ENCODE measurements at places on chromosomes 2 and 18.
A peak's percentile ranks its signal among the peaks of the same experiment; 100 is the strongest.

GRCh38 chr2:174836377-174836994 lies 72.2 kb upstream of the CHRNA1 start:
- peak; percentile 92 for DNase-seq

GRCh38 chr2:237888389-237888788 lies 29.0 kb downstream of the RAMP1 start:
- DNase-seq = no peak

DNA sequence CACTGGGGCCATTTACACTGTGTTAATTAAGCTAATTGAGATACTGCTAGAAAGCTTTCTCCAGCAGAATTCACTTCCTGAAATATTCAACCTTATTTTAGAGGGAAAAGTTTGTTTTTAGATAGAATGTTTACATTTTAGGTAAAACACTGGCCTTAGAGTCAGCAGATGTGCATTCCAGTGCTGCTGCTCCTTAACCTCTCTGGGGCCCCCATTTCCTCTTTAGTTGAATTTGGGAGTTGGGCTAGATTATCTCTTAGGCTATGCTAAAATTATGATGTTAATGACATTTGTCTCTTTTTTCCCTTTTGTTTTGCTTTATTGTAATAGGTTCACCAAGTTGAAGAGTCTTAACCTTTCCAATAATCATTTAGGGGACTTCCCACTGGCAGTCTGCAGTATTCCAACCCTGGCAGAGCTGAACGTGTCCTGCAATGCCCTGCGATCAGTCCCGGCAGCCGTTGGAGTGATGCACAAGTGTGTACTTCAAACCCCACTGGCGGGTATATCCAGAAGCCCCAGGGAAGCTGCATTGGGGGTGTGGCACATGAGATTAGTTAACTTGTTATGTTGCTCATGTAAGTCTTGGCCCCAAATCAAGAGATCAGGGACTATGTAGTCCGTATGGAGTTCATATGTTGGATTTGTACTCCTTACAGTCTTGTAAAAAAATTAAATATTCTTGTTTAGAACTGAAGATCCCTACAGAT lies 179.5 kb downstream of the PHLPP1 start:
- no peak for DNase-seq

DNA sequence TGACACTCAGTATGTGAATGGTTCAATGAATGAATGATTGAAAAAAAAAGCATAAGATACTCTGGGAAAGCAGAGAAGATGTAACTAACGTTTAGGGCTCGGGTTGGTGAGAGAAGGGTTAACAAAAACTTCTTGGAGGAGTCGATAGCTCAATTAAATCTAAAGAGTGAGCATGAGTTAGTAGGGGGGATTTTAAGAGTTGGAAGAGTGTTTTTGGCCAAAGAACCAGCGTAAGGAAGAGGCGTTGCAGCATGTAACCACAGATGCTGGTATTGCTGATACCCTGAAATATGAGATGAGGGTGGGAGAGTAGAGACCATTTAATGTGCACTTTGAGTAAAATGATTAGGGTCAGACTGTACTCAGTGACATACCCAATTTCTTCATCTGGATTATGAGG lies 14.5 kb downstream of the ARHGAP28 start:
- DNase-seq = no peak

DNA sequence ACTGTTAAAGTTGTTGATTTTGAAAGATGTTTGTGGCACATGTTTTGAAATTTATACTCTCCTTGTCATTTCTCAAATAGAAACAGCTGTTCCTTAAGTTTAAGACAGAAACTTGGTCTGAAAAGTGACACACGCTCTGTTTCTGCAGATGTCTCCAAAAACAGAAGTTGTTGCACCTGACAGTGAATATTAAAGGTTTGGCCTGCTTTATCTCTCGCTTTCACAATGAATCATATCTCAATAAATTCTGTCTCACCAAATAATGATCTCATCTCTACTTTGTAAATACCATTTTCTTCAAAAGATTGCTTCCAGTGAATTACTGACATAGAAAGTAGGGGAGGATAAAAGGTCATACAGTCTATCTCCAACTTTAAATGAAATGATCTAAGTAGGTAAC lies 294.9 kb upstream of the SYT4 start:
- DNase-seq = no peak

DNA sequence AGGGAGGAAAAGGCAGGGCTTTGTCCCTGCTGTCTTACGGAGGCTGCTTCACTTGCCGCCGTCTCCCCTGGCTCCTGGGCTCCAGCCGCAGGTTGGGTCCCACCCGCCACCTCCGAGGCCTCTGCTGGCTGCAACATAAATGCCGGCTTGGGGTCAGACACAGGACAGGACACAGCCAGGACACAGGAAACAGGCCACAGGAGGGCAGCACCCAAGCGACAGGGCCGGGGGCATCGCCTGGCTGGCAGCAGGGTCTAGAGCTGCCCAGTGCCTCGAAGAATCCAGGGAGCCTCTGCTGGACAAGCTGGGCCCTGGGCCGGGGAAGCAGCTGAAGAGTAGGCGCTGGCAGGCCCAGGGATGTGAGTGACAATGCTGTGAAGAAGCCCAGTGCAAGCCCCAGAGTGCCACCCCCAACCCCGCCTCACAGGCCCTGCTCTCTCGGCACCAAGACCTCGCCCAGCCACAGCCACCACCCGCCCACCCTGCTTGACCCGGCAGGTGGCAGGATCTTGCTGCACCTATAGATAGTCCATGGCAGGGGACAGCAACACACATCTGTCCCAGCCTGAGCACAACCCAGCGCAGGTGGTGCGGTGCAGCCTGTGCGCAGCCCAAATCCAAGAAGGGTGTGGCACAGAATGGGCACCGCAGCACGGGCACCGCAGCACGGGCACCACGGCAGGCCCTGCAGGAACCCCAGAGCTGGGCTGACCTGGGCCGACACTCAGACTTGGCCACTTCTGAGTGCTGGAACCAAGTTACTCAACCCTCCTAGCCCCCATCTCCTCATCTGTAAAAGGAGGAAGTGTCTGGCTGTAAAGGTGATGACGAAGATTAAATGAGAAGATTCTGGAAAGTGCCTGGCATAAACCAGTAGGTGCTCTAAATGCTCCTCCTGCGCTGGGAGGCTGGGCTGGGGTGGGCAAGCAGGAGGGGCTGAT lies 55.6 kb downstream of the BIN1 start:
- DNase-seq = no peak

GRCh38 chr2:2328848-2329247 lies 2.2 kb downstream of the MYT1L start:
- DNase-seq = no peak

DNA sequence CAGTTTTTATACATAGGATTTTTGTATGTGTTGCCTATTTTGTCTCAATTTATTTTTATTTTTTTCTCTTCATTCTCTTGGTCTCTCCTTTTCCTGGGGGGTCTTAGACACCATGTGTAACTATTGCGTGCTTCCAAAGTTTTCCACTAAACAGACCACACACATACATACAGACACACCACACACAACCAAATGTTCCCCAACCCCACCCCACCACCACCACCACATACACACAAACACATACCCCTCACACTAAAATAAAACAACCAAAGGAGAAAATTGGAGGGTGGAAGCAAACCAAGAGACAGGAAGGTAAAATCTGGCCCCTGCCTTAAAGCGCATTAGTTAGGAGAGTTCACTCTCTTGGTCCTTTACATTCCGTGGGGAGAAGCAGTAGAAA lies 30.0 kb upstream of the ANXA4 start:
- DNase-seq = no peak

GRCh38 chr2:196225213-196225612 lies 53.8 kb upstream of the STK17B start:
- no peak for DNase-seq

DNA sequence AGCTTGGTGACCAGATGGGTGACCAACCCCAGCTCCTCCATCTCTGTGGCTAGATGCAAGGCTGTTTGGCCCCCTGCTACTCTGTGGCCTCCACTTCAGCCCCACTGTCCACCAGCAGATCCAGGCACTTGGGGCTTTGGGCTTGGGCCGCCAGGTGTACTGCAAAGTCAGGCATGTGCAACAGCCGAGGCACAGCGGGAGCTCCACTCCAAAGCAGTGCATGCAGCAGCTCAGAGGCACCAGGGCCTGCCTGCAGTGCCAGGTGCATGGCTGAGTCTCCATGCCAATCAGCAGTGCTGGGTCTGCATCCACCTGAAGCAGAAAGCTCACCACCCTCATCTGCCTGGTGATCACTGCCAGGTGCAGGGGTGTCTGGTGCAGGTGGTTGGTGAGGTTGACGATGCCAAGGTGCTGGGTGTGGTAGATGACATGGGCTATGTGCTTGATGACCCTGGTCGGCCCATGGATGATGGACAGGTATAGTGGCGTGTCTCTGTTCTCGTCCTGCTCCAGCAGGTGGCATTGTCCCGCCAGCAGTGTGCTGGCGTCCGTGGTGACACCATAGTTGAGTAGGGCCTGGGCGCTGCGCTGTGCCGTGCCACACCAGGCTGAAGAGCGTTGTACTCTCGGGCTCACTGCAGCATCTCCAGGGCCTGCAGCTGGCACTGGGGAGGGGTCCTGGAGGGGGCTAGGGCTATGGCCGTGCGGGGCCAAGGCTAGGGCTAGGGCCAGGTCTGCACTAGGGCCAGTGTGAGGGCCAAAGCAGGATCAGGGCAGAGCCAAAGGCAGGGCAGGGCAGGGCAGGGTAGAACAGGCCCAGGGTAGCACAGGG lies 1.0 kb upstream of the ANKRD62 start:
- DNase-seq = no peak

DNA sequence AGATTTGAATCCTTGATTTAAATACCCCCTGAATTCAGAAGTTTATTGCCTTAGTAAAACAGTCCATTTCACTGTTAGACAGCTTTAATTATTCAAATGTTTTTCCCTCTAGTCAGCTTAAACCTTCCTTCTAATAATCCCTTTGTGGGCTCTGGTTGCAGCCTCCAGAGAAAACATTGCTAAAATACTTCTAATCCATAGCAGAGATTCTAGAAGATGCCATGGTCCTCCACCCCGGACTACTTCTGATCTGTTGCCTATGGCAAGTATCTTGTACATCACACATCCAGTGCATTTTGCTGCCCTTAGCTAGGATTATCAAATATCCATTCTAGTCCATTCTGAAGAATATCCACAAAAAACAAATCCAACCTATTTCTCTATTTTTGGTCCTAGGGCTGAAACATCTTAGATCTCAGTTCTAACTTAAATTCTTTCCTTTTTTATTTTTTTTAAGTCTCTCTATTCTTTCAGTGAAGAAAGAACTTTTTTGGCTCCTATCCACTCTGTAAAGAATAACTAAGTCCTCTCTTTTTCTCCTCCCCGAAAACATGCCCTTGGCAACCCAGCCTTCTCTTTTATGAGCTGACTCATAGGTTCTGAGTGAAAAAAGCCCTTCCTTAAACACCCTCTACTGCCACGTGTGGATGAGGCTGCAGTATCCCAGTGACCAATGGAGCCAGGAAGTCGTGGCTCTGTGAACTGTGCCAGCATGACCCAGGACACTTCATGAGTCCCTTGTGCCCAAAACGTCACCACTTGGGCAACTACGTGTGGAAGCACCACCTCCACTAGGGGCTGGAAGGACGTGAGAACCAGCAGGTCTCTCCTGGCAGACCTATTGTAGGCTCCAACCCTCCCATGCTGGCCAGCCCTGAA lies 349.8 kb downstream of the TNS1 start:
- peak; percentile 71 for DNase-seq

GRCh38 chr2:55732854-55733253 lies 39.2 kb upstream of the PNPT1 start:
- DNase-seq = no peak

GRCh38 chr2:185738679-185739472 lies at the start of gene FSIP2:
FSIP2 (plus strand) TSS chr2:185738804; CDS start chr2:185738895, 91 bp downstream.
- peak; percentile 17 for DNase-seq

DNA sequence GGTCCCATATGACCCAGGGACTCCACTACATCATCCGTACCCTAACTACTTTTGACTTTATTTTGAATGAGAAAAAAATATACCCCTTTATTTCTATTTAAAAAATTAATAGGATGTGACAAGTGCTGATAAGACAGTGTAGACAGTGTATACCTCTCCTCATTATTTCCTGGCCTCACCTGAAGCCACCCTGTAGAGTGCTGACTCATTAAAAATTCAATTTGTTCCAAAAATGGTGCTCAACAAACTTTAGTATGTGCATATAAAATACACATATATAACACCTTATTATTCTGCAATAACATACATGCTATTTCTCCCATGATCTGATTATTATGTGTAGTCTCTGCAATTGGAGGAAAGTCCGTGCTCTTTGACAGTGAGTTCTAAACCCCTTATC lies 20.8 kb downstream of the NOL4 start:
- DNase-seq = no peak

DNA sequence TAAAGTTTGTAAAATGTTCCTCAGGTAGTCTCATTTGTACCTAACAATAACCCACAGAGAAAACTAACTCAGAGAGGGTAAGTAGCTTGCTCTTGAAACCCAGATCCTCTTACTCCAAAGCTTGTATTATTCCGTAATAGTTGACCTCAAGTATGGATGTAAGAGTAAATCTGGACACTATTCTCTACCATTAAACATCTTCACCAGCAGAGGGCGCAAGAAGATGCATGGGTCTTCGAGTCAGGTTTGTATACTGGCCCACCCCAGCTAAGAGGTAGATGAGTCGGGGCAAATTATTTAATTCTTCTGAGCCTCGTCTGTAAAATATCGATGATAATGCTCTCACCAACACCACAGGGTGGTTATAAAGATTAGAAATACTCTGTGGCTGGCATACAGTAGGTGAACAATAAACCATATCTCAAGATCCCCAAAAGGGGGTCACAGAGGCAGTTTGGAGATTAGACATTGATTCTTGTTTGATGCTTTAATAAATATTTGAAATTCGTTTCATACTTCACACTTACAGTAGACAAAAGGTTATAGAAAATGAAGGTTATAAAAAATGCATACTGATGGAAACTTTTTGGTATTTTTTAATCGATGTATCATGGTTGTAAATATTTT lies 3.5 kb upstream of the CABLES1 start:
- DNase-seq = peak; percentile 58

DNA sequence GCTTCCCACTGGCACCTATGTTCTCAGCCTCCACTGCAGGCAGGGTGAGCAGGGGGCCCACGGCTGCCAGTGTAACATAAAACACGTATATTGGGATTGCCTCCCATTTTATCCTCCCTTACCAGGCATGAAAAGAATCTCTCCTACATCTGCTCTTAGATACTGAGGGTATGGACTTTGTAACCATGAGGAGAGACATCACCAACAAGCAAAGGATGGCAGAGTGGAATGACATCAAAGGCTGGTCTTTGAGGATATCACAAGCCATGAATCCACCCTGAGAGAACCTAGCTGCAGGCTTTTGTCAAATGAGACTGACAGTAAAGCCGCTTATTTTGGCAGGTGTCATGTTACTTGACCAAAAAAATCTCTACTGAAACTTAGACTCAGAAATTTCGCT lies 7.4 kb downstream of the NPHP1 start:
- no peak for DNase-seq

GRCh38 chr2:69382547-69382946 lies 4.5 kb downstream of the GFPT1 start:
- DNase-seq = no peak

All from fibroblast of skin of left biceps (primary cell).